ENCODE measurements at places on chromosomes 3 and 15.

GRCh38 chr15:31925541-31925940 lies 104.8 kb upstream of the CHRNA7 start:
- DNase-seq: no peak

GRCh38 chr3:43959498-43960447 lies 269.0 kb downstream of the ABHD5 start:
- peak; percentile 50 for DNase-seq

- DNase-seq: peak; percentile 54
Measured at GRCh38 chr3:157159037-157159761, 748 bp downstream of the CCNL1 start.

DNA sequence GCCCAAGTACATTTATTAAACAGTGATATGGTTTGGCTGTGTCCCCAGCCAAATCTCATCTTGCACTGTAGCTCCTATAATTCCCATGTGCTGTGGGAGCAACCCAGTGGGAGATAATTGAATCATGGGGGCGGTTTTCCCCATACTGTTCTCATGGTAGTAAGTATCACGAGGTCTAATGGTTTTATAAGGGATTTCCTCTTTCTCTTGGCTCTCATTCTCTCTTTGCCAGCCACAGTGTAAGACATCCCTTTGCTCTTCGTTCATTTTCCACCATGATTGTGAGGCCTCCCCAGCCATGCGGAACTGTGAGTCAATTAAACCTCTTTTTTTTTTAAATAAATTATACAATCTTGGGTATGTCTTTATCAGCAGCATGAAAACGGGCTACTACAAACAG lies 228.0 kb upstream of the TP63 start:
- DNase-seq: no peak

All from H9 (cell line).